Stimulated activated CD4-positive, alpha-beta T cell treated with anti-CD3 and anti-CD28 coated beads, Interleukin-4, amount 100 ng/mL, for 4 hours (primary cell): ENCODE measurements at places on chromosomes 16 and 17.

DNA sequence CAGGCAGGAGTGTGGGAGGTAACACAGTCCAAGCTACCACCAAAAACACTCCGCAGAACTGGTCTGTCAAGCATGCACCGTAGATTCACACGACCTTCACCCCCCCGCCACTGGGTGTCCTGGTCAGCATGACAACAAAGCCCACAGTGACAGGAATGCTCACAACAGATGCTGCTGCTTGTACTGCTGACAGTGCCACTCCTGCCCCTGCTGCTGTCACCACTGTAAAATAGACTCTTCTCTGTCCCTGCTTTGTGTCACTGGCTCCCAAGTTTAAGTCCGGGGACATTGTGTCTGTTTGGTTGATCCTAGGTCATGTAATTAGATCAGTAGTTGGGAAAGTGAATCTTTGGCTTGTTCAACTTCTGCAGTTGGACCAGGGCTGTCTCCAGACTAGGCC is 7.0 kb upstream of the ODF4 start:
- DNase-seq: no peak

- peak; percentile 65 for DNase-seq
Observed at GRCh38 chr17:2398655-2399571, 1.9 kb downstream of the MNT start.

GRCh38 chr17:81346090-81346907 is 49.0 kb upstream of the BAHCC1 start:
- DNase-seq: peak; percentile 95

DNA sequence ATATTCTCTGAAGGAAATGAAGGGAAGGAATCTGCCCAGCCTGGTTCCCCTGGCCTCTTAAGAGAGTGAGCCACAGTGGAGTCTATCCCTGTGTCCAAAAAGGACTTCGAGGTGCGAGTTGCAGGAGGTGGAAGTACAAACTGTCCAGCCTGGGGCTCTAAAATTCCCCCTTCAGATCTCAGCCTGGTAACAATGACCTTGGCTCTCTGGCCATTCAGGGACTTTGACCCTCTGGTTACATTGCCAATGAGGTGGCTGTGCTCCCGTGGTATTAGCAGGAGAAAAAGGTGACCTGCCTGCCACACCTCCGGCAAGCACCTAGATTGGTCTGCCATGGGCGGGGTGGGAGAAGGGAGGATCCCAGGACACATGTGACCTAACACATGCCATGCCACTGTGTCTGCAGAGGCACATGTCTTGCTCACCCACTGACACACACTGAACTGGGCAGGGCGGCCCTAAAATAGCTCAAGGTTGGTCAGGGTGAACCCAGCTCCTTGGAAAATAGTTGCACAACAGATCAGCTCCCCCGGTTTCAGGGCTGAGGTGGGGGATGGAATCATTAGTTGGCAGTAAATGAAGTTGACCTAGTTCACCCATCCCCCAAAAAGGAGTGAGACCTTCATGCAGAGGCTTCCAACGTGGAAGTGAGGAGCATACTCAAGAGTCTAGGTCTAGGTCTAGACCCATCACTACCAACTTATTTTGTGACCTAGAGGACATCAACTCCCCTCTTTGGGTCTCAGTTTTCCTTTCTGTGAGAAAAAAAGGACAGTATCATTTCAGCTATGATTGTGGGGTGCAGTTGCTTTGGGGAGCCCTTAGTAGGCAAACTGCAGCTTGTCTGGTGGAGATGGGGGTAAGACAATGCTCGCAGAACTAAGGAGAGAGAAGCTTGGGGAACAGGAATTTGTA is 2.2 kb downstream of the NR1D1 start:
- no peak for DNase-seq

DNA sequence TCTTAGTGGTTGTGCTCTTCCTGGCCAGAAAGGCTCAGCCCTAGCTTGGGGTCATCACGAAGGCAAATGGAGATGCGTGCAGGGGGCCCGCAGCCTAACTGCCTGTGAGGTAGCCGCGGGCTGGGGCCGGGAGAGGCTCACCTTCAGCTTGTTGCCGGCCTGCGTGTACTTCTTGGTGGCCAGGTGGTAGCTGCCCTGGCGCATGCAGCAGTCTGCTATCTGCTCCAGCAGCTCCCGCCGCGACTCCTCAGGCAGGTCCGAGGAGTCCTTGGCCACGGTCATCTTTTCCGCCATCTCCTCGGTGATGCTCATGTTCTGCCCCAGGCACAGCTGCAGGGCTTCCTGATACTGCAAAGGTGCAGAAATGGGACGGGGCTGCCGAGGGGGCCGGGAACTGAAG is 13.0 kb upstream of the TMEM204 start:
- no peak for DNase-seq

GRCh38 chr16:4087990-4088577 is 28.2 kb downstream of the ADCY9 start:
- no peak for DNase-seq

DNA sequence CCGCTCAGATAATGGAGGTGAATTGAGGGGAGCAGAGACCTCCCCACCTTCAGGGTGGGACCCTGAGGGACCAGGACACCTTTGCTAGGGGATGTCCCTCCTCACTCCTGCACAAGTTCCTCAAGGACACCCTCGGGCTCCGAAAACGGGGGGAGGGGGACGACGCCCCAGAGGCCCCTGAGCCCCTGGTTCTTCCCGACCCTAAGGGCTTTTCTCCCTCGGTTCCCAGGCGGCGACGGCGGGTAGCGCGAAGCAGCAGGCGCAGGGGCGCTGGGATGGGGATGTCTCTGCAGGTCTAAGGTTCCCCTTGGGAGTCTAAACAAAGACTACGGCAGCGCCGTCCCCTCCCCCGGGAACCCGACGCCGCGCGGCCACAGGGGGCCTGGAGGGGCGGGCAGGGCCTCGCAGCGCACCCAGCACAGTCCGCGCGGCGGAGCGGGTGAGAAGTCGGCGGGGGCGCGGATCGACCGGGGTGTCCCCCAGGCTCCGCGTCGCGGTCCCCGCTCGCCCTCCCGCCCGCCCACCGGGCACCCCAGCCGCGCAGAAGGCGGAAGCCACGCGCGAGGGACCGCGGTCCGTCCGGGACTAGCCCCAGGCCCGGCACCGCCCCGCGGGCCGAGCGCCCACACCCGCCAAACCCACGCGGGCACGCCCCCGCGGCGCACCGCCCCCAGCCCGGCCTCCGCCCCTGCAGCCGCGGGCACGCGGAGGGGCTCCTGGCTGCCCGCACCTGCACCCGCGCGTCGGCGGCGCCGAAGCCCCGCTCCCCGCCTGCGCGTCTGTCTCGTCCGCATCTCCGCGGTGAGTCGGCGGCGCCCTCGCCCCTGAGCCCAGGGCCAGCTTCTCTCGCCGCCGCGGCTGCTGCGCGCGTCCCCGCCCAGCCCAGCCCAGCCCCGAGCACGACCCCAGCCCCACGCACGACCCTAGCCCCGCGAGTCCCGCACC is 36.7 kb upstream of the NDRG4 start:
- DNase-seq: peak; percentile 12
